ENCODE measurements at places on chromosomes 11 and 22. TPM values are rescaled to one million over a fixed set of nuclear protein-coding genes. Genes with fewer than 3 reads are reported as not detected.

E2F8 gene
- 1.5 TPM for polyA plus RNA-seq

MPPED2 gene
- polyA plus RNA-seq = 1.5 TPM

- peaks cover 25% of the 10 kb centered on the region for H3K27me3 ChIP-seq
- peak within 1 kb of the TSS; percentile 69 for H3K4me3 ChIP-seq
- H3K27ac ChIP-seq = peak within 1 kb of the TSS; percentile 79
- DNase-seq = peak; percentile 92
These were observed at the start of gene TYMP for GRCh38 chr22:50529897-50530579. TSS of gene TYMP (minus strand) at chr22:50530012. CDS start at chr22:50529709, 303 bp downstream.

- H3K4me3 ChIP-seq = no peak overlapping the region
- no peaks in the 10 kb centered on the region for H3K36me3 ChIP-seq
- no peak overlapping the region for H3K27ac ChIP-seq
- DNase-seq = no peak
These were observed 269.0 kb downstream of the ST3GAL4 start for GRCh38 chr11:126624506-126624905.

DNA sequence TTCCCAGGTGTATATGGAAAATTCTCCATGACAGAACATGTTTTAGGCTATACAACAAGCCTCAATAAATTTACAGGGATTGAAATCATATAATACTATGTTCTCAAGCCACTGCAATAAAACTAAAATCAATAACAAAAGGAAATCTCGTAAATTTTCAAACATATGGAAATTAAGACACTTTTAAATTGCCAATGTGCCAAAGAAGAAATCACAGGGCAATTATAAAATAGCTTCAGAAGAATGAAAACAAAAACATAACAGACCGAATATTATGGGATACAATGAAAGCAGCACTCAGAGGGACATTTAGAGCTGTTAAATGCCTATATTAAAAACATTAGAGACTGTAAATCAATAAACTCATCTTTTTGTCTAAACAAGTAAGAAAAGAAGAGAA, 555.7 kb upstream of the B3GAT1 start:
- H3K36me3 ChIP-seq = no peaks in the 10 kb centered on the region
- no peak overlapping the region for H3K4me3 ChIP-seq
- no peak overlapping the region for H3K27ac ChIP-seq
- DNase-seq = no peak

ANKK1 gene
- polyA plus RNA-seq = not detected

DNA sequence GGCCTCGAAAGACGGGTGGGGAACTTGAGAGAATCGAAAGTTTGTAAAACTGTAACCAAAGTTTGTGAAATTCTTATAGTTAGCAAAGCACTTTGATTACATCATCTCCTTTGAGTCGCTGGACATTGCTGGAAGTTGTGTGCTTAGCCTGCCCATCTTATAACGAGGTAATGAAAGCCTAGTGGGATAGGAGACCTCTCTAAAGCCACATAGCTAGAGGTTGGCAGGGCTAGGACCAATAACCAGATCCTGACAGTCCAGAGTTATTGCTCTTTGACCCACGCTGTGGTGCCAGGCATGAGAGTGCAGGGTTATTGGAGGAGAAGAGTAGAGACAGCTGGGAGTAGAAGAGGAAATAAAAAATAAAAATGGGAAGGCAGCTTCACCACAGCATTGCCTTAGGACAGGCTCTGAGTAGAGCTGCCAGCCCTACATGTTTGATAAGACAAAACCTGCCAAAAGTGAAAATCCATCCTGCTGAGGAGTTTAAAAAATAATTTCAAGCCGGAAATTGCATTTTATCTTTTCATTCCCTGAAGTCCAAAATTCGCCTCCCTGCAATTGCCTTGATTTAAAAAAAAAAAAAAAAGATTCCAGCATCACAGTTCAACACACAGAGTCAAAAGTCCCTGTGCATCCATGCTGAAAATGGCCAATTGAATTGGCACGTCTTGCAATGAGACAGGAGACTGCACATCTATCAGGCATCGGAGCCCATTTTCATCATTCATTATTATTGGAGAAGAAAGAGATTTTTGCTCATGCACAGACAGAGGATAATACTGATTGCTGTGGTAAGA, 225.5 kb upstream of the POU2AF2 start:
- H3K27ac ChIP-seq = no peak overlapping the region
- no peaks in the 10 kb centered on the region for H3K27me3 ChIP-seq
- no peak overlapping the region for H3K4me3 ChIP-seq
- no peak for DNase-seq
- no peaks in the 10 kb centered on the region for H3K4me1 ChIP-seq

SEPTIN3 gene
- 0.03 TPM for polyA plus RNA-seq

- H3K36me3 ChIP-seq = no peaks in the 10 kb centered on the region
- no peak overlapping the region for H3K27ac ChIP-seq
- H3K27me3 ChIP-seq = no peaks in the 10 kb centered on the region
- DNase-seq = no peak
- peaks cover 10% of the 10 kb centered on the region for H3K4me1 ChIP-seq
- no peak overlapping the region for H3K4me3 ChIP-seq
These were observed 47.0 kb upstream of the ADORA2A start for GRCh38 chr22:24380220-24380904.

GRCh38 chr11:112817376-112817775, 143.8 kb upstream of the NCAM1 start:
- no peaks in the 10 kb centered on the region for H3K4me1 ChIP-seq
- no peak overlapping the region for H3K27ac ChIP-seq
- H3K27me3 ChIP-seq = no peaks in the 10 kb centered on the region
- DNase-seq = no peak
- no peaks in the 10 kb centered on the region for H3K36me3 ChIP-seq
- H3K4me3 ChIP-seq = no peak overlapping the region

All from psoas muscle (tissue), 8 donors.